ENCODE measurements at places on chromosomes 16 and 17.

DNA sequence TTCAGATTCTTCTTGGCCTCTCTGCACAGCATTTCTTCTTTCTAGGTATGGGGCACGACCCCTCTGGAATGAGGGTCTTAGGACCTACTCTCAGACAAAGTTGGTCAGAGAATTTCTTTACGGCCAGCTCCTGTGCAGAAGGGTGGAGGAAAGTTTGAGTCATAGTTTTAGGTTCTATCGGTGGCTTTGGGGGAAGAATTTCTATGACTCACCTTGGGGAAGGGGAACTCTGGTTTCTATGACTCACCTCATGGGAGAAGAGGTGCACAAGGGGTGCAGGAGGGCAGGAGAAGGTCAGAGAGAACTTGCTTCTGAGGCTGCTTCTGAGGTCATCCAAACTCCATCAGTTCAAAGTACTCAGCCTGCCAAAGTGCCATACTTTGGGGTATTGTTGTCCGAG is 2.5 kb upstream of the ABCC12 start:
- H3K4me1 ChIP-seq: peaks cover 6% of the 10 kb centered on the region
- DNase-seq: no peak
- no peaks in the 10 kb centered on the region for H3K36me3 ChIP-seq
- H3K27ac ChIP-seq: no peak overlapping the region
- H3K4me3 ChIP-seq: no peak overlapping the region

GRCh38 chr16:11650641-11651591 is 17.3 kb upstream of the SNN start:
- no peaks in the 10 kb centered on the region for H3K36me3 ChIP-seq
- no peaks in the 10 kb centered on the region for H3K4me1 ChIP-seq
- H3K4me3 ChIP-seq: no peak overlapping the region
- no peaks in the 10 kb centered on the region for H3K27me3 ChIP-seq

DNA sequence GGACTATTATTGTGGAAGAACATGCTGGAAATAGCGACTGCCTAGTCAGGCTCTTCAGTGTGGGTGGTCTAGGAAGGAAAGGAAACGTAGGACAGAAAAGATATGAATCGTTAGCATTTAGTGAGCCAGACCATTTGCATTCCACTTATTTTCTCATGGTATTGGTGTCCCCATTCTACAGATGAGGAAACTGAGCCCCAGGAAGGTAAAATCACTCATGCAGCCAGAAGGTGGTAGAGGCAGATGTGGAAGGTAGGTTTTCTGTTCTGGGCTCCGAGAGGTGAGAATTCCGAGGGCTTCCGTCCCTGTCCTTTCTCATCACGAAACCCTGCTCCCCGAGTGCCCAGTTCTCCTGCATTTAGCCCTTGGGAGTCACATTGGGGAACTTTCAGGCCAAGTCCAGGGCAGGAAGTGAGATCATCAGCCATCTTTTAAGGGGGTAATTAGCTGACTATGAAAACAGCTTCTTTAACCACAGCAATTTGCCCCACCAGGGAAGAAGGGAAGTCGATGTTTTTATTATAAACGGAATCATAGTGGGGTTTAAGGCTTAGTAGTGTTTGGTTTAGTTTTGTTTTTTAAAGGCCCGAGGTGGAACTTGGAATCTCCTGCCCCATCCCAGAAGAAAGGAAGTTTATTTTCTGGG is 110.7 kb upstream of the IRX3 start:
- no peak overlapping the region for H3K27ac ChIP-seq
- H3K4me1 ChIP-seq: no peaks in the 10 kb centered on the region
- no peaks in the 10 kb centered on the region for H3K27me3 ChIP-seq
- no peak overlapping the region for H3K4me3 ChIP-seq
- no peaks in the 10 kb centered on the region for H3K36me3 ChIP-seq

- DNase-seq: no peak
- peaks cover 57% of the 10 kb centered on the region for H3K27me3 ChIP-seq
- no peak overlapping the region for H3K4me3 ChIP-seq
- no peak overlapping the region for H3K27ac ChIP-seq
- H3K4me1 ChIP-seq: peaks cover under 1% of the 10 kb centered on the region
Observed at GRCh38 chr17:44552361-44552760, 4.9 kb upstream of the FZD2 start.

GRCh38 chr16:85199069-85199725 is 86.9 kb upstream of the CIBAR2 start:
- H3K27me3 ChIP-seq: no peaks in the 10 kb centered on the region
- no peak for DNase-seq
- no peak overlapping the region for H3K27ac ChIP-seq
- peaks cover 54% of the 10 kb centered on the region for H3K4me1 ChIP-seq
- no peak overlapping the region for H3K4me3 ChIP-seq

DNA sequence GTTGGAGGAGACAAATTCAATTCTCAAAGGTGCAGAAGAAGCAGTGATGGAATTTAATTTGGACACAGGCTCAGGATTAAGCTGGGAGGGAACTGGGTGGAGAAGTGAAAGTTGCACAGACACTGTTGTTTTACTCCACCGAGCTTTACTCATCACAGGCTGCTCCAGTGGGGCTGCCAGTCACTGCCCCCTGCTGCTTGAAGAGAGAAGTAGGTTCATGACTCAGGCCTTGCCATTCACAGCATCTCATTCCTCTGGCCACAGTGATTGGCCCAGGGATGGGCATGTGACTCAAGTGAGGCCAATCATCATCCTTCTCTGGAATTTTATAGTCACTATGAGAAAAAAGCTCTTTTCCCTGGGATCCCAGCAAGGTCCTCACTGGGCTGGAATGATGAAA is 11.8 kb downstream of the GNAO1 start:
- no peak overlapping the region for H3K4me3 ChIP-seq
- no peak for DNase-seq
- no peaks in the 10 kb centered on the region for H3K36me3 ChIP-seq
- peaks cover 3% of the 10 kb centered on the region for H3K27me3 ChIP-seq

DNA sequence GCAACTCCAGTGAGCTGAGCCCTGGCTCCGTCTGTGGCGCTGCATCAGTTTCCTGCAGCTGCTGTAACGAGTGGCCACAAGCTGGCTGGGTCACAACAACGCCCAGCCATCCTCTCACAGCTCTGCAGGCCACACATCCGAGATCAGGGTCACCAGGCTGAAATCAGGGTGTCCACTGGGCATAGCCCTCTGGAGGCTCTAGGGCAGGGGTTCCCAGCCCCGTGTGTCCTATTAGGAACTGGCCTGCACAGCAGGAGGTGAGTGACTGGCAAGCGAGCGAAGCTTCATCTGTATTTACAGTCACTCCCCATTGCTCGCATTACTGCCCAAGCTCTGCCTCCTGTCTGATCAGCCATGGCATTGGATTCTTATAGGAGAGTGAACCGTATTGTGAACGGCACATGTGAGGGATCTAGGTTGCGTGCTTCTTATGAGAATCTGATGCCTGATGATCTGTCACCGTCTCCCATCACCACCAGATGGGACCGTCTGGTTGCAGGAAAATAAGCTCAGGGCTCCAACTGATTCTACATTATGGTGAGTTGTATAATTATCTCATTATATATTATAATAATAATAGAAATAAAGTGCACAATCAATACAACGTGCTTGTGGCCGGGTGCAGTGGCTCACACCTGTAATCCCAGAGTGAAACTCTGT is 176.5 kb downstream of the SEC14L1 start:
- H3K4me3 ChIP-seq: no peak overlapping the region
- no peak for DNase-seq

GRCh38 chr16:50334106-50334975 is 34.4 kb downstream of the BRD7 start:
- H3K27ac ChIP-seq: peak overlapping the region; percentile 58
- H3K27me3 ChIP-seq: no peaks in the 10 kb centered on the region
- no peak overlapping the region for H3K4me3 ChIP-seq
- peaks cover 84% of the 10 kb centered on the region for H3K36me3 ChIP-seq

DNA sequence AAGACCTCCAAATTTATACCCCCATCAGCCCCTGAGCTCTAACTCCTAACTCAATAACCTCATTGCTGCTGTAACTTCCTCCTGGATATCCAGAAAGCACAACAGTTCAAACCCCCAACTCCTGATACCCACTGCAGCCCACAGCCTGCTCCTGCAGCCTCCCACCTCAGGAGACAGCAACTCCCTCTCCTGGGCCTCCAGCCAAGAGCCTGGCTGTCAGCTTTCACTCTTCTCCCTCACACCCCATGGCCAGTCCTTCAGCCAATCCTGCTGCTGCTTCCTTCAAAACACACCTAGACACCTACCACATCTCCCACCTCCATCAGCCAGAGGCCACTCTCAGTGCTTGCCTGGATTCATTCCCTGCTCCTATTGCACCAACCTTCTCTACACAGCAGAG is 5.4 kb downstream of the GINS2 start:
- no peaks in the 10 kb centered on the region for H3K27me3 ChIP-seq
- no peak overlapping the region for H3K27ac ChIP-seq
- no peak for DNase-seq
- no peak overlapping the region for H3K4me3 ChIP-seq
- H3K4me1 ChIP-seq: peaks cover 9% of the 10 kb centered on the region
- no peaks in the 10 kb centered on the region for H3K36me3 ChIP-seq

DNA sequence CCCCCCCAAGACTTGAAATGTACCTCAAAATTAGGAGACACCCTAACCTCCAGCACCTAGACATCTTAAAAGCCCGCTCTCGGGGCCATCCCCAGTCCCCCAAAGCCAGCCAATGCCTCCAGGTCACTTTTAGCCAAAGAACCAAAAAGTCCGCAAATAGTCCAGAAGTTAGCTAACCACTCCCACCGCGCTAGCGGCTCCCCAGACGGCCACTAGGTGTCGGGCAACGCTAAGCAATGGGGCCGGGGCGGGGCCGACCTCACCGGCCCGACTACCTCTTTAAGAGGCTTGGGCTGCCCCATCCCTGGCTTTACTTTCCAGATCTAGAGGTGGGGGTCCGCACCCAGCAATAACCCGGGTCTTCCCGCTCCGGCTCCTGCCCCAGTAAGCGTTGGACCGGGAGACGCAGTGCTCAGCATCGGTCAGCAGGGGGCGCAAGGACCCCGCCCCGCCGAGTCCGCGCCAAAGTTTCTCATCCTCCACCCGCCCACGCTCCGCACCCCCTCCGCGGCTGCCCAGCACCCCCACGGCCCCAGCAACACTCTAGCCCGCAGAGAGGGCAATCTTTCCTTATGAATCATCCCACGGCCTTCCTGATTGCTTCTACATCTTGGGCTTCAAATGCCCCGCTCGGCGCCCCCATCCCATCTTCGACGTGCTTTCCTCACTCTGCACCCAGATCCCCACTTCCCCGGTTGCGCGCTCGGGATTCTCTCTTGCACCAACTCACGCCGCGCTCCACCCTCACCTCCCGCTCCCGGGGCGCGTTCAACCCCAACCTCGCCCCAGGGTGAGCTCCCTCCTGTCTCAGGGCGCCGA is 765 bp downstream of the COL1A1 start:
- peaks cover 24% of the 10 kb centered on the region for H3K4me1 ChIP-seq
- DNase-seq: no peak

- H3K4me3 ChIP-seq: no peak overlapping the region
- H3K36me3 ChIP-seq: peaks cover 30% of the 10 kb centered on the region
Observed at GRCh38 chr17:62670202-62670821, 42.8 kb downstream of the MRC2 start.

DNA sequence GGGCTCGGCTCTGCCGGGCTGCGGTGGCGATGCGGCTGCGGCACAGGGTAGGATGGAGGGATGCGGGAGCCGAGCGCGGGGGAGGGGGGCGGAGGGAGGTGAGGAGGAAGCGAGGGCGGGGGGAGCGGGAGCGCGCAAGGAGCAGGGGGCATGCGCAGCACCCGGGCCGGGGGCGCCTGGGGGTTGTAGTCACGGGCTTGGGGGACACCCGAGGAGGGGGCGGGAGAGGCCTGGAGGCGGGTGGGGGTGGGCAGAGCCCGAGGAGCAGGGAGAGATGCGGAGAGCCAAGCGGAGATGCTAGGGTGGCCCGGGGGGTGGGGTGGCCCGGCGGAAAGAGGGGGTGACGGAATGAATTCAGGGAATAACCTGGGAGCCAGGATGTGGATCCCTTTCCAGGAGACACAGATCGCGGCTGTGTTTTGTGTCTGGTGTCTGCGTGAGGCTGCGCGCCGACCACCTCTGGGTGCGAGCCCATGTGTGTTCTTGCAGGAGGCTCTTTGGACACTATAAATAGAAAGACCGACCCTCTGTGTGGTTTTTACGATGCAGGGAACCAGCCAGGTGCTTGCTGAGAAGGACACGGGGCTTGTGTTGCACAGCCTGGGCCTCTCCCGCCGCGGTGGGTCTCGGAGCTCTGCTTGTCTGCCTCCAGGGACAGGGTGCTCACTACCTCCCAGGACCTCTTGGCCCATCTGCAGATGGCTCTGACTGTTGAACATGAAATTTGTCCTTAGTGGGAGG is at the start of gene STX1B:
Gene STX1B, minus strand, starts transcription at position 54 of the 741 bp plus-strand sequence. CDS start 242 bp downstream, outside the sequence.
- H3K4me1 ChIP-seq: no peaks in the 10 kb centered on the region
- H3K27ac ChIP-seq: no peak within 1 kb of the TSS
- no peak for DNase-seq
- H3K27me3 ChIP-seq: no peaks in the 10 kb centered on the region
- no peak within 1 kb of the TSS for H3K4me3 ChIP-seq
- no peaks in the 10 kb centered on the region for H3K36me3 ChIP-seq

DNA sequence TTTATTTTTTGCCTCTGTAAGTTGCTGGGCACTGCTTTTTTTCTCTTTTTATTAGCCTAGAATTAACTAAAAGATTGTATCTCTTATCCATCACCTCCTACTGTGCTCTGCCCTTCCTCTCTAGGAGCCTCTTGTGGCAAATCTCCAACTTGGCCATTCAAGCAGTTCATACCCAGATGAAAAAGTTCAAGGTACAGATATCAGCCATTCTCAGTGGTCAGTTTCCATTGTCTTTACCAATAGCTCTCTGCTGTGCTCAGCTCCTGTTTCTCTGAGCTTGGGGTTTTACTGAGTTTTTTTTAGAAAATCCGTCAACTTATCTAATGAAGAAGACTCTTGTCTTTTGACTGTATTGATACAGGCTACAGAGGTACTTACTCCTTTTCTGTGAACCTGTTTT is 15.6 kb downstream of the MOSMO start:
- no peak for DNase-seq
- no peaks in the 10 kb centered on the region for H3K36me3 ChIP-seq
- H3K4me3 ChIP-seq: no peak overlapping the region
- peaks cover 10% of the 10 kb centered on the region for H3K4me1 ChIP-seq
- no peak overlapping the region for H3K27ac ChIP-seq

DNA sequence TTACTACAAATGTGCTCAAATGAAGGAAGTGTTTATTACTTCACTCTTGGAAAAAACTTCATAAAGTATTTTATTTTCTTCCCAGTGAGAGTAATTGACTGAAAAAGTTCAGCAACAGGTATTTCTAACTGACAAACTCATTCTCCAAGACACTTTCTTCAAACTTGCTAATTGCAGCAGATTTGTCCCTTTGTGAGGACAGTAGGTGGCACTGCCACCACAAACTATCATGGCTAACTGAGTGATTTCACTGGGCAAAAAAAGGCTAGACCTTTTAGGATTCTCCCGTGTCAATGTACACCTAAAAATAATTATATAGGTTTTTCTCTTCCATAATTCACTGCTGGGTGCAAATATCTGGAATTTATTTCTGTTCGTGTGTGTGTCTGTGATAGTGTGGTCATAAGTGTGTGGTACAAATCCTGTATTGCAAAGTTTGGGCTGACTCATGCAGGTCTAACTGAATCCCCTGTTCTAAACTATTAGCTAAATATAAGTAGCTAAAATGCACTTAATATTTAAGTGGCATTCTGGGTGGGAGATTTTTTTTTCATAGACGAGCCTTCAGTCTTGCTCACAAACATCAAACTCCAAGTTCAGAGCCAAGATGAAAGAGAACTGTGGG is 3.9 kb downstream of the HS3ST3A1 start:
- no peak for DNase-seq
- no peaks in the 10 kb centered on the region for H3K27me3 ChIP-seq
- H3K27ac ChIP-seq: no peak overlapping the region
- H3K4me3 ChIP-seq: no peak overlapping the region

GRCh38 chr16:84881702-84882521 is 62.1 kb downstream of the CRISPLD2 start:
- H3K27me3 ChIP-seq: no peaks in the 10 kb centered on the region
- DNase-seq: no peak
- peaks cover 13% of the 10 kb centered on the region for H3K4me1 ChIP-seq
- peaks cover 35% of the 10 kb centered on the region for H3K36me3 ChIP-seq

Data from esophagus squamous epithelium (tissue), 5 donors.